ENCODE measurements at places on chromosomes 6 and 20. TPM values are rescaled to one million over a fixed set of nuclear protein-coding genes. Genes with fewer than 3 reads are reported as not detected.
A peak's percentile ranks its signal among the peaks of the same experiment; 100 is the strongest.

GRCh38 chr6:19209202-19209601, 628.0 kb upstream of the ID4 start:
- no peak for DNase-seq

CLVS2 gene
- 0.18 TPM for polyA plus RNA-seq

GRCh38 chr6:168183613-168183970, 104.6 kb upstream of the FRMD1 start:
- DNase-seq = no peak

GRCh38 chr6:109743739-109744138, 52.6 kb downstream of the FIG4 start:
- DNase-seq = no peak

- no peak for DNase-seq
Observed at GRCh38 chr6:16684195-16684689, 77.0 kb downstream of the ATXN1 start.

RSPH9 gene
- polyA plus RNA-seq = 0.65 TPM

ZSCAN16 gene
- 3.6 TPM for polyA plus RNA-seq

SLC22A16 gene
- not detected for polyA plus RNA-seq

DNA sequence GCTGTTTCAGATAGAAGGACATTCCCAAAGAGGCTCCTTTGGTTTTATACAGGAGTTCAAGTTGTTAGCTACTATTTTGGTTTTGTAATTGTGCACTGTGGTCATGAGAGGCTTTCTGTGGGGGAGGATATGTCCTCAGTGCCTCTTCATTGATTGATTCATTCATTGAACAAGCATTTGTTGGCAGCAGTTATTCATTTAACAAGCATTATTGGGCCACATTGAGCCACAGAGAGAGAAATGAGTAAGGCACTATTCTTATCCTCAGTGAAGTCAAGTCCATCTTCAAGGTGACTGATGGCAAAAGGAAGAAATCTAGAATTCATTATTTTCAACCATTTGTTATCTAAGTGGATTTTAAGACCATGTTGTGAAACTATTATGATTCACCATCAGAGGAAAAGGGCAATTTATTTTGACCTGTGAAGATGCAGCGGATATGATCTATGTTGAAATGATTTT, 697.2 kb upstream of the CITED2 start:
- DNase-seq = no peak

DNA sequence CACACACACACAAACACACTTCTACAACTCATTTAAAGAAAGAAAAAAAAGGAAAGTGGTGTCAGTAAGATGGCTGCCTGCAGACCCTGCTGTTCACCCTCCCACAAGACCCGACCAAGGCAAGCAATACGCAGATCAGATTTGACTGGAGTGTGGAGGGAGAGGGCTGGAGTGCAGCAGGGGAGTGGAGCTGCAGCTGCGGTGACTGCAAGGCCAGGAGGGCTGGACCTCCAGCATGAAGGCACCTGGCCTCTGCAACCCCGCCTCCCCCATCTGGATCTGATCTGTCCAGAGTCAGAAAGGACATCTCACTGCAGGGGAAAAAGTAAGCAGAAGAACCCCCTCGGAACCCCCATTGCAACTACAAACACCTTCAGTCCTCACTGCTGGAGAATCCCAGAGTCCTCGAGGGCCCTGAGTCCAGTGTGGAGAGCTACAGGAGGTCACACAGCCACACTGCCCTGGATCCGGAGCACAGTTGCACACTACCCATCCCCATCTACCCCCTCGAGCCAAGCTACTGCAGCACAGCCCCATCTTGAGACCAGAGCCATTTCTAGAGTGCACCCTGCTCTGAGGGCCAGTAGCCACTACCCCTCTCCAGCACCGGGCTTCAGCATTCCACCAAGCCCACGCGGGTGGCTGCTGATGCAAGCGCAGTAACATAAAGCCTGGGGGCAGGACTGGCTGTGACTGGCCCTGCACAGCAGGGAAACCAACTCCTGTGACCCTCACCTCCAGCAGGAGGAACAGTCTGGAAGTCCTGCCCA, 41.9 kb upstream of the SRSF6 start:
- no peak for DNase-seq

GRCh38 chr6:28208111-28208659, 16.9 kb upstream of the ZSCAN9 start:
- DNase-seq = peak; percentile 53

- DNase-seq = no peak
Observed at GRCh38 chr6:139754898-139755775, 380.7 kb upstream of the CITED2 start.

GRCh38 chr6:13242178-13242577, 86.2 kb downstream of the TBC1D7 start:
- no peak for DNase-seq

GRCh38 chr6:9467741-9468140, 947.1 kb downstream of the TFAP2A start:
- peak; percentile 21 for DNase-seq

SAMD5 gene
- polyA plus RNA-seq = 2.7 TPM

- DNase-seq = no peak
Observed at GRCh38 chr6:31402324-31403282, 792 bp upstream of the MICA start.

DNA sequence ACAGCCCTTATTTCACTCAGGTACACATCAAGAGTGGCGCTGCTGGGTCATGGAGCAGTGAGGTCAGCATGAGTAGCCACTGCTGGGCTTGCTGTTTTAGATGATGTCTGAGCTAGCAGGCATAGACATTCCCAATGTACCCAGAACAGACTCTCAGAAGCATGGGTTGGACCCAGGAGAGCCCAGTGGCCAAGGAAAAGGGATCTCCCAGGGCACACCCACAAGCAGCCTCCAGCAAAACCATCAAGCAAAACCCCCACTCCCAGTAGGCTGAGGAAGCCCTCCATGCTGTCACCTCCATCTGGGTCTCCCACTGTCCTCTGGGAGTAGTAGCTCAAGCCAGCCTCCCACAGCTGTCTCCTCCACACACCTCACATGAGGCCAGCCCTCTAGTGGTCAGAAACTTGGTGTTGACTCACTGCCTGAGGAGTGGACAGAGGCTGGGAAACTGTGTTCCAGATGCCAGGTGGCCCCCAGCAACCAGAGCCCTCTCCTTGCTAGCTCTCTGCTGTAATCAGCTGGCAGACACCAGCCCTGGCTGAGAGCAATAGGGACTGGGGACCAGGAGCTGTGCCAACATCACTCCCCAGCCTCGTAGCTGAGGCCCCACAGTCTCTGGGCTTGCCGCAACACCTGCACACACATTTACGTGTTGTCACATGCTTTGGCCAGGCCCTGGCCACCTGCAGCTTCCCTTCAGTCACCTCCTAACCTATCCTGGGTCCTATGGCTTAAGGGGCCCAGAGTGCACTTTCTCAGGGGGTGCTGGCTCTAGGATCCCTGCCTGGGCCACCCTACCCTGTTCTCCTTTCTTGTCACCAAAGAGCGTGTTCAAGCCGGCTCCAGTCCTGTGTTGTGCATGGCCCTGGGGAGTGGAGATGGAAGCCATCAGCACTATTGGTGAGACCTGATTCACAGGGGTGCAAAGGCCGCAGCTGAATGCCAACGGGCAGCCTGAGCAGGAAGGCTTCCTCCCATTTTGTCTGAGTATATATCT, 1.9 kb upstream of the AP5S1 start:
- peak; percentile 78 for DNase-seq

DNA sequence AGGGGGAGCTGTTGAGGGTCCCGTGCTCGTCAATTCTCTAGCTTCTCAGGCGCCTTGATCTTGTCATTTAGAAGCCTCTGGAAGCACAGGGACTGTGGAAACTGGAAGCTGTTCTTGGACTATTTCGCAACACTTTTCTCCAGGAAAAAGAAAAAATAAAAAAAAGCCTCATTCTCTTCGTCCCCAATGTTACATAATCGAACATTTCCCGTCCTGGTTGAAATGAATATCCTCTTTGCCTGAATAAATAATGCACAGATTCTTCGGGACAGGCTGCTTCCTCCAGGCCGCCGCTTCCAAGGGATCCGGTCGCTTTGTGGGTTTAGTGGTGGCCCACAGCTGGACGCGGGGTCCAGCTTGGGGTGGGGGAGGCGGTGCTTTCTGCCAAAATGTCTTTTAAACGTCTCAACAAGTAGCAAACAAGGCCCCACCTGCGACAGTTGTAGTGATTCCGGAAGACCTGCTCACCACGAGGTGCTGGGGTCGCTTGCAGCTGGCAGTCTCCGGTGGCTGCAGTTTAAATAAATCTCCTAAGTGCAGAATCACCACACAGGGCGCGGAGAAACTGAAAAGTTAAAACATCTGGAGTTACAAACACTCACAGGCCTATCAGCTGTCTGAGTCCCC, 125.9 kb upstream of the ESR1 start:
- peak; percentile 62 for DNase-seq

GRCh38 chr6:80535914-80536565, 429.6 kb downstream of the BCKDHB start:
- no peak for DNase-seq

DNA sequence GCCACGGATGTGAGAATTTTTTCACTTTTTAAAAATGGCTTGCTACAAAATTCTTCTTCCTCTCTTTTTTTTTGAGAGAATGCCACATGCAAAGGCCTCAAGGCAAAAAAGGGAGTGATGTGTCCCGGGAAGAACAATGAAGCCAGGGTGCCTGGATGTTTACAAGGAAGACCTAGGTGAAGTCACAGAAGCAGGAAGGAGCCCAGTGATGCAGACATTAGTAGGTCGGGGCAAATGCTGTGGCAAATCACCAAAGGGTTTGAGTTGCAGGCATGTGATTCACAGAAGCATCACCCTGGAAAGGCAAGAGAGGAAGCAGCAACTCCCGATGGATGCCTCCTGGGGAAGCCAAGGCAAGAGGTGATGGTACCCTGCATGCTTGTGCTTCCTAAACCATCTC, 46.8 kb downstream of the FARS2 start:
- DNase-seq = no peak

LTB gene
- polyA plus RNA-seq = 1.3 TPM

DNA sequence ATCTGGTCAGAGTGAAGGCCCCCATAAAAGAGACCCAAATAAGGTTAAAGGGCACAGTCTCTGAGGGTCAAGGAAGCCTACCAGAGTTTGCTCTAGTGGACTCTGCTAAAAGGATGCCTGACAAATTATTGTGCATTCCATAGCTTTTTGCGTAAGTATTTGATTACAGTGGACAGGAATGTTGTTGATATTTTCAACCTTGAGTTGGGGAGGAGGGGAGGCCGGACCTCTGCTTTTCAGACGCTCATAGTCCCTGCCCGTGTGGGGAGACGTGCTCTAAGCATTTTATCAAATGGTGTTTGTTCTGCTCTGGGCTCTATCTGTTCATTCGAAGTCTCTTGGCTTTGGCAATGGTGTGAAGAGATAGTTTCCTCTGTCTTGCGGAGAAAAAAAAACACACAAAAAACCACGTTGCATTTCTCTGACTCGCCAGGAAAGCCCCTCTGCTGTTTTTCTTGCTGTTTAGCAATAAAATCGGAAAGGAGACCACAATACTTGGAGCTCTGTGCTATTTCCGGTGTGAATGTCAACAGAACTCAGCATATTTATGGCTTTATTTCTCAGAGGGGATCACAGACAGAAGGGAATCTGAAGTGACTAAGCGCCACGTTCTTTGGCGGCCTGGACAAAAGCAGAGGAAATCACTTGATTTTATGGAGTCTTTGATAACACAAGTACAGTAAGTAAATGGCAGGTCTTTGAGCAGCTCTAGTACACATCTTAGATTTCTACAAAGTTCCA, 159.8 kb downstream of the ZFP64 start:
- DNase-seq = peak; percentile 64

- DNase-seq = no peak
Observed at GRCh38 chr6:161639772-161640171, 365.9 kb upstream of the AGPAT4 start.

SDC4 gene
- polyA plus RNA-seq = 4.6 TPM

- no peak for DNase-seq
Observed at GRCh38 chr20:58595167-58595566, 55.9 kb upstream of the STX16 start.
